Hematopoietic multipotent progenitor cell treated with erythropoietin and hydrocortisone succinate and interleukin-3 and kit ligand, for 4 days (in vitro differentiated cells): ENCODE measurements at places on chromosomes 5 and 9.
A peak's percentile ranks its signal among the peaks of the same experiment; 100 is the strongest.

- DNase-seq, result peak; percentile 84
These were observed 743 bp downstream of the NR3C1 start for GRCh38 chr5:143402553-143403333.

DNA sequence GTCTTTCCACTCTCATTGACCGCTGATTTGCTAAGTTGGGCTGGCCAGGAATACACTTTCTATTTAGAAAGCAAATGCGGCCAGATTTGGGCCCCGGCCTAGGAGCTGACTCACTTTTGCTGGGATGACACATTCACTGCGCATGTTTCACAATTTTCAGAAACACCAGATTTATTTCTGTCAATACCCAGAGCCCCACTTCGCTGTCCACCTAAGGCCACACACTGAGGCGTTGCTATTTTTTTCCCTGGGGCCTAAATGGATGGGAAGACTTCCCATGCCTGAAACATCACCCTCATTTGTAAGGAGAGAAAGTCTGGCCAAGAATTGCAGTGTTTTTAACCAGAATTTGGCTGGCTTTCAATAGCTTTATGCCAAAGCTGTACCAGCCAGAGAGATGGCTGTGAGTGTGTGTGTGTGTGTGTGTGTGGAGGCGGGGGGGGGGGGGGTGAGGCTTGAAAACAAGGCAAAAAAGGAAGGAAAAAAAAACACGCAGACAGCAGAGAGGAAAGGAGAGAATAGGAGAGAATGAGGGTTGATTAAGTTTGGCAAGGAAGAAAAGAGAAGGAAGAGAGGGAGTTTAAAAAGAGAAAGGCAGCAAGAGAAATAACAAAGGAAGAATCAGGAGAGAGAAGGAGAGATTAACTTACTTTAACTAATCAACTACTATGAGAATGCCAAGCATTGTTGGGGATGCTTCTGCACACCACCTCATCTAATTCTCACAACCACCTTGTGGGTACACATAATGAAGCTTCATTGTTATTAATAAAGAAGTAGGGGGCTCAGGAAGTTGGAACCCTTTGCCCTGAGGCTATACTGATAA is 261.4 kb upstream of the KLF4 start:
- no peak for DNase-seq

DNA sequence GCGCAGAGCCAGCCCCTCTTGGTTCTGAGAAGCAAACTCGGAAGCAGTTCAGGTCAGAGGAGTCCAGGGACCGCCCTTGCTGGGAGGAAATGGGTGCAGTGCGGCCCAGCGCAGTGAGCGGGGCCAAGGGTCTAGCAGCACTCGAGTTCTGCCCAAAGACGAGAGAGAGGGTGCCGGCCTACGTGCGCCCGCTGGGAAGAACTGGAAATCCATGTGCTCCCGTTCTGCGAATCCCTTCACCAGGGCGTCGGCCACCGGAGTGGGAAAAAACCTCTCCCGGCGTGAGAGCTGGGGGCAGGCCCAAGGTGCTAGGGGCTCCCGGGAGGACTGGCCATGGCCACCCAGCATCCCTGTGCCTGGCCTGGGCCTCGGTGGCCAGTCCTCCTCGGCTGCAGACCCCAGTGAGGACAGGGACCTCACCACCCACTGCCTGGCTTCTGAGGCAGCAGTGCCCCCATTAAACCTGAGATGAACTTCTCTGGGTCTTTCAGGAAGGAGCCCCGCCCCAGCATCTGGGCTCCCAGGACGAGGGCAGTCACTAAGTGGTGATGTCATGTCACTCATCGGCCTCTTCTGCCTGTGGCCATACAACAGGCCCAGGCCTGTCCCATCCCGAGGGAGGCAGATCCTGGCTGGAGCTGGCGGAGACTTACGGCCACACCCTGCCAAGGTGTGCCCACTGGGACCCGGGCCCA is 10.6 kb downstream of the TMEM250 start:
- peak; percentile 54 for DNase-seq

DNA sequence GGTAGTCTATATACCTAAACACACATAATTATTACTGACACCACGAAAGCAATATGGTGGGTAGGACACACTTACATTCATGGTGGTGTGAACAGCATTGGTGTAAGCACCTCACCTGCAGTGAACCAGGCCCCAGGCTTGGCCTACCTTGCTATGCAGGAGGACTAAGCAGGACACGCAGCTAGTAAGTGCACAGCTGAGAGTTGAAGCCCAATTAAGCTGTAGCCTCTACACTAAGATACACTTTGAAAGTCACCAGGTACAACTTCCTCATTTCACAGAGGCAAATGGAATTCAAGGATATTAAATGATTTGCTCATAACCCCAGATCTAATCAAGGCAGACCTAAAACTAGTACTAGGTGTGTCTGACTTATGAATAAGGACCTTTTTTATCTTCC is 145.8 kb upstream of the PAPPA start:
- DNase-seq, result no peak

DNA sequence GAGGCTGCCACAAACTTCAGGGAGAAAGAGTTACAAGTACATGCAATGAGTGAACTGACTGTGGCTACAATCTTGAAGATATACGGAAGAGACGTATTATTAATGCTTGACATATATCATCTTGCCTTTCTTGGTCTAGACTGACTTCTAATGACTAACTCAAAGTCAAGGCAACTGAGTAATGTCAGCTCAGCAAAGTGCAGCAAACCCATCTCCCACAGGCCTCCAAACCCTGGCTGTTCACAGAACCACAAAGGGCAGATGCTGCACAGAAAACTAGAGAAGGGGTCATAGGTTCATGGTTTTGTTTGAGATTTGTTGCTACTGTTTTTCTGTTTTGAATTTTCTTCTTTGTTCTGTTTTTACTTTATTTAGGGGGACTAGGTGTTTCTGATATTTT is 21.0 kb downstream of the IL7R start:
- DNase-seq, result no peak
